ENCODE measurements at places on chromosomes 4 and X.

- no peak for DNase-seq
These were observed 132.7 kb upstream of the NR3C2 start for GRCh38 chr4:148574911-148575310.

DNA sequence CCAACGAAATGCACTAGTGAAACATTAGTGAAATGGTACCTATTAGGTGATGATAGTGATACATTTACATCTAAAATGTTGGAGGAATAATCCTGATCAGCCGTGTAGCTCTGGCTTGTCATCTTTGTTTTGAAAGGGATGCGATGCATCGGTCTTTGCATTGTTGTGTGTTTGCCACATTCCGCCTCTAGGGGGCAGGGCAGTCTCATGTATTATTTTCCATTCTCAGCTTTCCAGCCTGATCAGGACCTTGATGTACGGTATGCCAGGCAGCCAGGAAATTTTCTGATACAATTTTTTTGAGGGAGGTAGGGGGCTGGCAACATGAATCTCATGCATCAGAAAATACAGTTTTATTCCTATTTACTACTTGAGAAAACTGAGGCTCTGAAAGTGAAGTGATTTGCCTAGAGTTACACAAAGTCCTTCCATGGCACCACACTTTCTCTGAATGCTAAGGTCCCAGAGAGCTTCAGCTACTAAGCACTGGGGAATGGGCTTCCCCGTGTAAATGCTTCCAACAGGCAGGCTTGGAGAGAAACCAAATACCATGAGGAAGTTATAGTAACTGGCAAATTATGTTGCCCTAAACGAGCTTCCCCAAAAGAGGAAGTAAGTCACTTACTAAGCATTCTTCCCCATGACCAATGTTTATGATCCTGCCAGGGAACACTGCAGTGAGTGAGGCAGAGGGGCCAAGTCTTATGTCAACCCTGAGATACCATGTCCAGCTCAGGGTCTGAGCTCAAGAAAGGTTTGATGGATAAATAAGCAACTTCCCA is 31.8 kb upstream of the IQSEC2 start:
- DNase-seq = peak; percentile 22

DNA sequence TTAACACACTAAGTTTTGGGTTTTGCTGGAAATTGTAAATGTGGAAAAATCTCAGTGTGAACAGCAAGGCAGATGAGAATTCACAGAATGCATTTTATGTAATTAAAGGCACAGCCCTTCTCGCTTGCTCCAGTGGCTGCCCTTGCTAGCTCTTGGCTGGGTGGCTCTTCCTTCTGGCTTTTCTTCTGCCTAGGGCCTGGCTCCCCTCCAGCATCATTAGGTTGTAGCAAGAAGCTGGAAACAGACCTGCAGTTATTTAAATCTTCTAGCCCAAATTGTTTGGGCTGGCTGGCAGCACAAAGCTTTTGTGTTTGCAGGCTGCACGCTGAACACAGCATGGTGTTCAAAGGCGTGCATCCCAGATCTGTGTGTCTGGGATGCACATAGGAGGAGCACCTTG is 56.5 kb downstream of the LIMCH1 start:
- DNase-seq = no peak

GRCh38 chr4:126533146-126533805 is 1099.5 kb upstream of the INTU start:
- DNase-seq = no peak

GRCh38 chrX:20254712-20255299 is 11.9 kb downstream of the RPS6KA3 start:
- DNase-seq = no peak

GRCh38 chr4:83993774-83994173 is 457.9 kb downstream of the GPAT3 start:
- no peak for DNase-seq

DNA sequence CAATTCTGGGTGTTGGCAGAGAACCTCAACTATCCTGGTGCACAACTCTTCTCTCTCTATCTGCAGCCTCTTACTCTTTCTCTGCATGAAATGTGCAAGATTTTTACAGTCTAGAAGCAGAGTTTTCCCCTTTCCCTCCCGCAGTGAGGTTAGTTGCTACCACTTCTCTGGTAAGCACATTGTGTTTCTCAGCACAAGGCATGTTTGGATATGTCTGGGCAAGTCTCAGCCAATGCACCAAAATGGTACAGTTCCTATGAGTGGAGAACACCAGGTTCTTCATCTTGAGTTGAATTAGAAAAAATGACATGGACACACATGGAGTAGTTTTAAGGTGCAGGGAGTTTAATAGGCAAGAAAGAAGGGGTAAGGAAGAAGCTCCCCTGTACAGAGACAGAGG is 187.0 kb downstream of the CCNG2 start:
- DNase-seq = no peak

DNA sequence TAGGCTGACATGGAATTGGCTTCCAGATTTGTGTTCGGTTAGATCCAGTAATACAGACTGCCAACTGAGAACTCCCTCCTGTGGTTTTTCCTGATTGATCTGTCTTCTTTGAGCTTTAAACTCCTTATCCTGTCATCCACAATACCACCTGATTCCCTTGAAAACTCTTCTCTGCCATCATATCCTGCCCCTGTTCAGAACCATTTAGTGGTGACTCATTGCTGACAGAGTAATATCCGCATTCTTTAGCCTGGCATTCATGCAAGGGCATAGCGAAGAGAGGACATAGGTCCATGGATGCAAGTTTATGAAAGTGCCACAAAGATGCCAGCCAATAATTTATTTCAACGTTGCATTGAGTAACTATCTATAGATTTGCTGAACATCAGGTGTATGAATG is 76.6 kb downstream of the ITIH6 start:
- DNase-seq = no peak

DNA sequence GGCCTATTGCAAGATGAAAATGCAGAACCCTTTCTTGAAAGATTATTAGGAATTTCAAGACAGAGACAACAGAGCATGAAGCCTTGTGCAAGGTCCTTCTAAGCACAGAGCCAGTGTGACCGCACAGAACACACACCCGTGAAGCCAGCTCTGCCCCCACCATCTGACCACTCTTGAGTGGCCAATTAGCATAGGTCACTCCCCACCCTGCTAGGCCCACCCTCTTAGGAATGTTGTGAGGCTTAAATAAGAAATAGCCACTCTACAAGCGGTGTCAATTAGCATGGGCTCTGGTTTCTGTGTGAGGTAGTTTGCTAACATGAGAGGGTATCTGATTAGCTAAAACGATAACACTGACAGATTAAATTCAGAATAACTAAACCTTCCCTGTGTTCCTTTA is 152.9 kb downstream of the PTTG2 start:
- no peak for DNase-seq

DNA sequence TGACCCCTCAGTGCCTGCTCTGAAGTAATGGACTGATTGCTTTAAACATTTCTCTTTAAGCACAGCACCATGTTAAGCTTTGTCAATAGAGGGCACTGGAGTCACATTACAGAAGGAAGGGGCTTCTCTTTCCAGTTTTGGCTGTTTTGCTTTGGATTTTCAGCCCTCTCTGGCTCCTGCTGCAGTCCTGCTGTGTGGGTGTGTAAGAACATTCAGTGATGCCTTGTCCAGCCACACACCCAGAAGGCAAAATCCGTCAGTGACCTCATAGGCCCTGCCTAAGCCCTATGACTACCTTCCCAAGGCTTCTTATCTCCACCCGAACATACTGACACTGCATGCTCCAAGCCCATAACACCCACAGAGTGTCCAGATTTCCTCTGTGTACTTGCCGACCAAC is 215.3 kb upstream of the CTSO start:
- no peak for DNase-seq

DNA sequence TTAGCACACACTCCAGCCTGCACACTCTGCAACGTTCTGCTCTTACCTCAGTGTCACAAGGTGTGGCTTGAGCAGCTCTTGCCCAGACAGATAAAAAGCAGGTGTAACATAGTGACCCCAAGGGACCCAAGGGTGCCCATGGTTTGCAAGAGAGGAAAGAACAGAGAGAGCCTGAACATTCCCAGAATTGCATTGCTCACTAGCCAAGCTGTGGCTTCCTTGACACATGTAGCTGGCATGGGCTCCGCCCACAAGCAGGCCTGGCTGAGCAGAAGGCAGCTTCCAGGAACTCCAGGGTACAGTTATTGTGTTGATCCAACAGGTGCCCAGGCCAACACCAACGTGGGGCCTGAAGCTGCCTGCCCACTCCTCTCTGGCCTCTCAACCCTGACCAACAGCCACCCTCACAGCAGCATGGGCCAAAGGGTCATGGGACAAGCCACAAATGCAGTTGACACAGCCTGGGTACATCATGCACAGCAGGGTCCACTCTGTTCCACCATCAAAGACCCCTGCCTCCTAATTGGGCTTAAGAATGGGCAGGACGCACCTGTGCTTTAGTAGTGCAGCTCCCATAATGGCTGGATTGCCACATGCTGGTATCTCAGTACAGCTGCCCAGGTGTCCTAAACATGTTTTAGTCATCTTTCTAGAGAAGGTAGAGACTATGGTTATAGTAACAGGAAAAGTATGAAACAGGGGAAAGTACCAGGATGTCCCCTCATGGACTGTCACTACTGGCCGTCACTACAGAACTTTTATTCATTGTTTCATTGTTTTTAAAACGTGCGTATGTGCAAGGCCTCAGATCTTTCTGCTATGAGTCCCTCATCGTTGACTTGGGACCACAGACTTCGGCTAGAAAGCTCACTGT is 73.7 kb upstream of the ACSL1 start:
- no peak for DNase-seq

DNA sequence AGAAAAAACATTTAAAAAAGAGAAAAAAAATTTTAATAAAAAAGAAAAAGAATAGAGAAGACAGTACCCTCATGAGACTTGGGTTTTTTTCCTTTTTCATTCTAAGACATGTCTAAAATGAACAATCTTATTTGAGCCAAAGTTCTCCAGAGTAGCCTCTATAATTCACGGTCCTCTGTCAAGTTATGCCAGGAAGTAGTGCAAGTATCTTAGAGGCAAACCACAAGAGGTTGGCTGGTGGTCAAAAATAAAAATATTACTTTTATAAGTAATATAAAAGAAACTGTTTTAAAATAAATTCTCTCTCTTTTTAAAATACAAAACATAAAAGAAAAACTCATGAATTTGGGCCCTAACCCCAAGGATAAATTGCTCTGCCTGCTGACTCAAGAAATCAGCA is 26.5 kb downstream of the HNRNPDL start:
- no peak for DNase-seq

- no peak for DNase-seq
These were observed 149.7 kb downstream of the RRAGB start for GRCh38 chrX:55867181-55867651.

DNA sequence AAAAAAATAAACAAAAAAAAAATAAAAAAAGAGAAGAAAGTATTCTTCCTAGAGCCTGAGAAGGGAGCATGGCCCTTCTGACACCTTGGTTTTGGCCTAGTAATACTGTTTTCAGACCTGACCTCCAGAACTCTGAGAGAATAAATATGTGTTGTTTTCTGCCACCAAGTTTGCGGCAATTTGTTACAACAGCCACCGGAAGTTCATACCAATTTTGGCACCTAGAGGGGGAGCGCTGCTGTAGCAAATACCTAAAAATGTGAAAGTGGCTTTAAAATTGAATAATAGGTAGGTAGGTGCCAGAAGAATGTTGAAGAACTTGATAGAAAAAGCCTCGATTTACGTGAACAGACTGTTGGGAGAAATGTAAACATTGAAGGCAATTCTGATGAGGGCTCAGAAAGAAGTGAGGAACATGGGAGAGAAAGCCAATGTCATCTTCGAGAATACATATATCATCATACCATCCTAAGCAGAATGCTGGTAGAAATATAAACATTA is 27.5 kb upstream of the SPACA5B start:
- DNase-seq = no peak

- DNase-seq = no peak
These were observed 132.1 kb downstream of the SNCA start for GRCh38 chr4:89704651-89705395.

DNA sequence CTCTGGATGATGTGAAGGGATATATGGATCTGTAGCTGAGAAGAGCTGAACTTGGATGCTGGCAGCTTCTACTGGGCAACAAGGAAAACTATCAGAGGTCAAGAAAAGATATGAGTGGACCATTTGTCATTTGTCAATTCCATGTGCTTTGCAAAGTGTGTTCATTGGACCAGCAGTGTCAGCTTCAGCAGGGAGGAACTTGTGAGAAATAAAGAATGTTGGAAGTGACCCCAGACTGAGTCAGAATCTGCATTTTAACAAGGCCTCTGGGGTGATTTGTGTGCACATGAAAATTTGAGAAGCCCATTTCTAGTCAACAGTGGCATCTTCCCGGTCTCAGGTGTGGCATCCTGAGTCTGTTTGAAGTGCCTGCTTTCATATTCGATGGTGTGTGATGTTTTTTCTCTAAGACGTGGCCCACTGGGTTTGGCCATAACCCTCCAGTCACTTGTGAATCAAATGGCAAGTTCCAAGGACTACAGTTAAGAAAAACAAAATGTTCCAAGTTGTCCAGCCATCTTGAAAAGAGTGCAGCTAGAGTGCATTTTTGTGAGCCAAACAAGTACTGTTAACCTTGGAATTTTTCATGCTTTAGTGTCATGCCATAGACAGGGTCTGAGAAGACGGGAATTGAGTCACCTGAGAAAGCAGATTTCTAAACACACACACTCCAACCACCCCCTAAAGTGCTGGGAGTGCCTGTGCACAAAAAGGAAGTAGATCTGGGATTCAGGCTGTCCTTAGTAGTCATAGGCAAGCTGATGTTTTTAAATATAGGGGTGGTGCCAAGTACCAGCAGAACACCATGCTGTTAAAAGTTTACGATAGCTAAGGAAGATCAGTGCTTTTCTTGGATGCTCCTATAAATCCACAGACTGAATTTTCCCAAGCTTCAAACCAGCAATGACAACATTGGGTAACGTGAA is 26.4 kb downstream of the GPM6B start:
- DNase-seq = no peak

- no peak for DNase-seq
These were observed 20.2 kb upstream of the MED14 start for GRCh38 chrX:40755291-40756249.

DNA sequence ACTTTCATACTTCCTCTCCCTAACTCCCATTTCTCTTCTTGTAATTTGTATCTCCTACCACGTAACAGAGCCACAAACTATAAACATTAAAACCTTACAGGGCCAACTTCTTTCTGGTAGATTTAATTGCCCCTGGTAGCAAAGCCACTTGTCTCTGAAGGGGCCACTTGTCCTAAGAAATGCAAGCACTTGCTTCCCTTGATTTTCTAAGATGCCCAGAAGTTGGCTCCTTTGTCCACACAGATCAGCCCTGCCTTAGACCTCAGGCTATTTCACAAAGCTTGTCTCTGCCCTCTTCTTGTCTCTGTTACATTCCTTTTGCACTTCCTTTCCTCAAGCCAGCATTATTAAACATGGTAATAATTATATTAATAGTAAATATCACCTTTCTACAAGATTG is 80.6 kb upstream of the CXXC4 start:
- no peak for DNase-seq

DNA sequence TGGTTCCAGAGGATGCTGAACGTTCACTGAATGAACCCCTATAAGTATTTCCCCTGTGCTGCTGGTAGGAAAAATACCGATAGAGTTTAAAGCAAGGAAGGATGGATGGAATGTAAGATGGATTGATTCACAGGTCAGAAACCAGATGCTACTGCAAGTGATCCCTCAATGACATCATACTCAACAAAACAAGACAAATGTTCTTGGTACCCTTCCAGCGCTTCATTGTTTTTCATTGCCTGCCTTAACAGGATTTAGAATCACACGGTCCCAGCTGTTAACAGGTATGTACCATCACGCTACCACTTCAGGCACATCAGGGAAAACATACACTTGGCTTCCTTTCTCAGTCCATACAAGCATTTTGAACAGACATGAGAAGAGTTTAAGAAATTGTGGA is 118.1 kb upstream of the TLR3 start:
- DNase-seq = no peak

Measured in T-helper 17 cell (primary cell).